Fibroblast of lung (primary cell): ENCODE measurements at places on chromosomes 2 and 18. TPM values are rescaled to one million over a fixed set of nuclear protein-coding genes. Genes with fewer than 3 reads are reported as not detected.
A peak's percentile ranks its signal among the peaks of the same experiment; 100 is the strongest.

DNA sequence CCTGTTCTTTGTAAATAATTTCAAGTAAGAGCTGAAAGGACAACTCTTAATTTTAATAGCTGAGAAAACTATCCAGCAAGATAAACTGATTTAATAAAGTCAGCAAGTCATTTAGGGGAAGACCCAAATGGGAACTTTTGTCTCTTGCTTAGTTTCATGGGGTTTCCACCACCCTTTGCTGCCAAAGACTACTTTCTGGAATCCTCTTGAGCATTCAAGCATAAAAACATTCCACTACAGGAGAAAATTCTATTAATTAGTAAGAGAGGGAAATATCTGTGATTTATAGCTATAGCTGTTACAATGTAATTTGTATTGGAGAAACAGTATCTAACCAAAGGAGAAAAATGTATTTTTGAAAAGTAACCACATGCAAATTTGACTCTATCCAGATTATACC lies 20.6 kb downstream of the EFEMP1 start:
- peak; percentile 59 for DNase-seq

- DNase-seq = peak; percentile 75
These were observed 12.8 kb downstream of the SPEG start for GRCh38 chr2:219447242-219448098.

GRCh38 chr2:25489631-25490030 lies 147.9 kb upstream of the DNMT3A start:
- DNase-seq = no peak

DNA sequence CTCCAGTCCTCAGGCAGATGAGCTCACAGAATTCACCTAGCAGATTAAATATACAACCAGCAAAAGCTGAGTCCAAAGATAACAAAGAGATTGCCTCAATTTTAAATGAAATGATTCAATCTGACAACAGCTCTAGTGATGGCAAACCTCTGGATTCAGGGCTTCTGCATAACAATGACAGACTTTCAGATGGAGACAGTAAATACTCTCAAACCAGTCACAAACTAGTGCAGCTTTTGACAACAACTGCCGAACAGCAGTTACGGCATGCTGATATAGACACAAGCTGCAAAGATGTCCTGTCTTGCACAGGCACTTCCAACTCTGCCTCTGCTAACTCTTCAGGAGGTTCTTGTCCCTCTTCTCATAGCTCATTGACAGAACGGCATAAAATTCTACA lies 86.0 kb downstream of the PTRHD1 start:
- no peak for DNase-seq

DNA sequence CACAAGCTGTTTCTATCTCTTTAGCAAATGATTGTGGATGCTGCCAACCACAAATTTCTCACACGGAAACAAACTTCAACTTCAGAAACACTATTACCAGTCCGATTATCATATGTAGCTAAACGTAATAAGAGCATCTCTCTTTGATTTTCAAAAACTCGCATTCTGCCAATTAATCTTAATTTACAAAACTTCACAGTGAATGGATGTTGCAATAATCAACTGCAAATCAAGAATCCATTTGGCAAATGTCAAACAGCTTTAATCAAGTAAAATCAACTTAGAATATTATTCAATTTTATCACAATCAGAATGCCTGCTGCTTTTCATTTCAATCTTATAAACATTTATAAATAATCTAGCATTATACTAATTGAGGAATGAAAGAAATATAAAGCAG lies 54.2 kb downstream of the DTNB start:
- DNase-seq = no peak

GRCh38 chr2:45669032-45669486 lies 17.6 kb downstream of the PRKCE start:
- peak; percentile 89 for DNase-seq

- DNase-seq = peak; percentile 82
These were observed 36.6 kb upstream of the IKZF2 start for GRCh38 chr2:213187833-213188532.

DNA sequence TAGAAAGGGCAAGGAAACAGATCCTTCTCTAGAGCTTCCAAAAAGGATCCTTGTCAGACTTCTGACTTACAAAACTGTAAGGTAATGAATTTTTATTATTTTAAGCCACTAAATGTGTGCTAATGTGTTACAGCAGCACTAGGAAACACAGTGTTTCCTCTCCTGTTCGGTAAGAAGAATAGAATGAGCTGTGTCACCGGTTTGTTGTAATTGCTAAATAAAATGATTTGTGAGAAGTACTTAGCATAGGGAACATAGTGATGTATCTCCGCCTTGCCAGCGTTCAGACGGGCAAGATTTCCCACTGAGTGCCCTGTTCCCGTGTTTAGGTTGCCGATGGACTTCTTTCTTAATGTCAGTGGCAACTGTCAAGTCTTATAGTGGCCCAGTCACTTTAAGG lies 57.6 kb downstream of the SPATS2L start:
- no peak for DNase-seq

DNA sequence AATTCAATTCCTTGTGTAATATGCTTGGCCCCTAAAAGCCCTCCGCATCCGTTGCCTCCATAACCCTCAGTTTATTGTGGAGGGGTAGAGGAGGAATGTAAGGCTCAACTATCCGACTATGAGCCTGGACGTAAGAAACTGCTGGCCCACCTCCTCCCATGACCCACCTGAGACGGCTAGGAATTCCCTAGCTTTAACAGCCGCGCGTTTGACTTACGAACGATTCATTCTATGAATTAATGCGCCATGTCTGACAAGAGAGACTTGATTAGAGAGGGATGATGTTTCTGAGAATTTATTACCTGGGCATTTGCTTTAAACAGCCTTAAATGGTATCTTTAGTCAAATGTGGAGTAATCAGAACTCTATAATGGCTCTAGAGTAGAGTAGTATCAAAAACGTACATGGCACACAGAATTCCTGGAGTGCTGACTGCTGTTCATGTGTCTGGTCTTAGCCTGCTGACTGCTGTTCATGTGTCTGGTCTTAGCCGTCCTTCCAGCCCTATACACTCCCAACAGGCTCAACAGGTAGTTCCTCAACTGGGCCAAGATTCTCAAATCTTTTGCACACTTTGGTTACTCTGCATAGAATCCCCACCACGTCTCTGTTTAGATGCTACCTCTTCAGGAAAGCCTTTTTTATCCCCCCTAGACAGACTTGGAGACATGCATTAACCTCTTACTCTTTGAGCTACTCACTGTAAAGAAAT lies 899 bp upstream of the GFPT1 start:
- DNase-seq = no peak

DNA sequence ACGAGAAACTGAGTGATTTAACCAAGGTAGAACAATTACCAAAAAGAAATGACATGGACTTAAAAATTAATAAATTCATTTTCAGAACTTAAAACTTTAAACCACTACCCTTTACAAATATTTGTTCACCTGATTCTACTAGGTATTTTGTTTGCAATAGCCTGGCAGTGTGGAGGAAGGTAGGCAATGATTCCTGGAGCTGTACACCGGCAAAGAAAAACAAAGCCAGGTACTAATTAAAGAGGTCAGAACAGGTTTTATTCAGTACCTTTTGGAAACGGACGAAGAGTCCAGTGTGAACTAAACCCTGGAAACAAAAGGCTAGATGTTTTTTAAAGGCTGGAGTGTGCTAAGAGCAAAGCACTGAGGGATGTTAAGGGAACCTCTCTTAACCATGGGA lies 561.3 kb upstream of the FSHR start:
- DNase-seq = no peak

DNA sequence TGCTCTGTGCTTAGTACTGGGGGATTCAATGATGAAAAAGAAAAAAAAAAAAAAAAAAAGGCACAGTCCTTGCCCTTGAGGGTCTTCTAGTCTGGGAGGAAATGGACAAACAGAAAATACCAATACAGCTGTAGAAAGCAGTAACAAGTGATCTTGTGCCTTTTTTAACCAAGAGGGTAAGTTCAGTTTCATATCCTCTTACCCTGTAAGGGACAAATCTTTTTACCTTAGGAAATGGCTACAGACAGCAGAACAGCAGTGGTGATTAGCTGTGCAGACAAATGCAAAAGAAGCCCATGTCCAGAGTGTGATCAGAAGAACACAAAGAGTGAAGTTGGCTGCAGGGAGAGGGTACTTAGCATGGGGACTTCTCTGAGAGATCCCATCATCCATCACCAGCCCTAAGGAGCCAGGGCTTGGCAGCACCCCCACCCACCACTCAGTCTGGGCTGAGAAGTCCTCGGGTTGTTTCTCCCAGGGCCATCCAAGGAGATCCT lies 102.9 kb downstream of the ALPK2 start:
- DNase-seq = no peak

- no peak for DNase-seq
These were observed 263.5 kb upstream of the HDAC4 start for GRCh38 chr2:239664216-239664810.

LGALSL gene
- 4.4 and 5.7 TPM in 2 replicates for polyA plus RNA-seq

SRD5A2 gene
- polyA plus RNA-seq = not detected in 2 replicates

CYS1 gene
- 0.31 and 0.37 TPM in 2 replicates for polyA plus RNA-seq

LINC00305 gene
- polyA plus RNA-seq = not detected in 2 replicates

GPR17 gene
- not detected in 2 replicates for polyA plus RNA-seq
